ENCODE measurements at places on chromosomes 1 and 21. TPM values are rescaled to one million over a fixed set of nuclear protein-coding genes. Genes with fewer than 3 reads are reported as not detected.

GRCh38 chr1:38833146-38833545 lies 26.4 kb downstream of the RRAGC start:
- H3K27me3 ChIP-seq = peaks cover 24% of the 10 kb centered on the region
- no peaks in the 10 kb centered on the region for H3K4me1 ChIP-seq
- no peak overlapping the region for H3K4me3 ChIP-seq

GRCh38 chr1:229572286-229572685 lies 13.8 kb upstream of the ABCB10 start:
- no peaks in the 10 kb centered on the region for H3K36me3 ChIP-seq
- DNase-seq = no peak
- H3K4me3 ChIP-seq = no peak overlapping the region
- no peak overlapping the region for H3K27ac ChIP-seq
- no peaks in the 10 kb centered on the region for H3K27me3 ChIP-seq
- H3K4me1 ChIP-seq = peaks cover 2% of the 10 kb centered on the region

DNA sequence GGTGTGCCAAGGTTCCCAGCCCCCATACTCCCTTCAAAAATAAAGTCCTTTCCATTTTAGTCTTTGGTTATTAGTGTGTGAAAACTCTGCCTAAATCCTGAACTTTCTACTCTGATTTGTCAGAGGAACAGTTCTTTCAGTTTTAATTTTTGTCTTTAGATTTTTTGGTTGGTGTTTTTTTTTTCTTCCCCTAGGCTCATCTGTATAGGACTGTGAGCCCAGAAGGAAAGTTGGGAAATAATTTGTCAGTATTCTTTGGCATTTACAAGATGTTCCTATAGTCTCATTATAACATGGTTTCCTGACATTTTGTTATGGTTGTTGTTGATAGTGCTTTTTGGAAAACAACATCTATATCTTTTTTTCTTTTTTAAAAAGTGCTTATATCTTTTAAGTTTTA lies 38.0 kb downstream of the LAMC1 start:
- H3K4me1 ChIP-seq = no peaks in the 10 kb centered on the region
- no peak overlapping the region for H3K4me3 ChIP-seq
- H3K36me3 ChIP-seq = no peaks in the 10 kb centered on the region

GRCh38 chr1:26771643-26772321 lies 16.0 kb upstream of the PIGV start:
- H3K36me3 ChIP-seq = peaks cover 95% of the 10 kb centered on the region
- H3K27ac ChIP-seq = peak overlapping the region; percentile 61
- H3K27me3 ChIP-seq = no peaks in the 10 kb centered on the region
- no peak overlapping the region for H3K4me3 ChIP-seq
- peaks cover 16% of the 10 kb centered on the region for H3K4me1 ChIP-seq

- no peak overlapping the region for H3K4me3 ChIP-seq
- peaks cover 2% of the 10 kb centered on the region for H3K4me1 ChIP-seq
- no peak for DNase-seq
- peaks cover 16% of the 10 kb centered on the region for H3K27me3 ChIP-seq
These were observed 598.1 kb downstream of the NPHP4 start for GRCh38 chr1:5394111-5394510.

- DNase-seq = no peak
- H3K27ac ChIP-seq = no peak overlapping the region
- H3K36me3 ChIP-seq = peaks cover 5% of the 10 kb centered on the region
- H3K4me3 ChIP-seq = no peak overlapping the region
- H3K4me1 ChIP-seq = peaks cover 48% of the 10 kb centered on the region
These were observed 91.7 kb downstream of the RHOU start for GRCh38 chr1:228827019-228827418.

DNA sequence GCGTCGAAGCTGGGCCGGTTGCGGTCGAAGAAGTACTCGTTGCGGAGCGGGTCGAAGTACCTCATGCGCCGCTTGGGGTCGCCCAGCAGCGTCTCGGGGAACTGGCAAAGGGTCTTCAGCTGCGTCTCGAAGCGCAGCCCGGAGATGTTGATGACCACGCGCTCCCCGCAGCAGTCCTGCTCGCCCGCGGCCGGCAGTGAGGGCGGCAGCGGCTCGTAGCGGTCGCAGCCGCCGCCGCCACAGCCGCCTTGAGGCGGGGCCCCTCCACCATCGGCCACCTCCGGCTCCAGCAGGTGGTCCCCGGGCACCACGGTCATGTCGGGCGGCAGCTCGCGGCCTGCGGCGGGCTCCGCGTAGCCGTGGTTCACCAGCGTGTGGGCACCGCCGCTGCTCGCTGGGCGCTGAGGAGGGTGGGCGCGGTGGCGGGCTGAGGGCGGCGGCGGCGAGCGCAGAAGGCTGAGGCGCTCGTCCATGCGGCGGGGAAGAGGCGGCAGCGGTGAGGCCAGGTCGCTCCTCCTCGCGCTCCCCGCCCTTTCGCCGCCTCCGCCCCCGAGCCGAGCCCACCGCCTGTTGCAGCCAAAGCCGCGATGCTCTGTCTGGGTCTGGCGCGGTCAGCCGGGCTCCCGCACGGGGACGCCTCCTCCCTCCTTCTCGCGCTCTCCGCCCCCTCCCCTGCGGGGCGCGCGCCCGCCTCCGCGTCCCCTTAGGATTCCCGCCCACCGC lies at the start of gene KCNA3:
KCNA3 (minus strand) TSS at position 604 of the 723 bp plus-strand sequence; CDS start at position 473, 131 bp downstream.
- DNase-seq = peak; percentile 74
- H3K27ac ChIP-seq = peak within 1 kb of the TSS; percentile 89
- H3K36me3 ChIP-seq = peaks cover 54% of the 10 kb centered on the region
- H3K4me1 ChIP-seq = peaks cover 28% of the 10 kb centered on the region

DNA sequence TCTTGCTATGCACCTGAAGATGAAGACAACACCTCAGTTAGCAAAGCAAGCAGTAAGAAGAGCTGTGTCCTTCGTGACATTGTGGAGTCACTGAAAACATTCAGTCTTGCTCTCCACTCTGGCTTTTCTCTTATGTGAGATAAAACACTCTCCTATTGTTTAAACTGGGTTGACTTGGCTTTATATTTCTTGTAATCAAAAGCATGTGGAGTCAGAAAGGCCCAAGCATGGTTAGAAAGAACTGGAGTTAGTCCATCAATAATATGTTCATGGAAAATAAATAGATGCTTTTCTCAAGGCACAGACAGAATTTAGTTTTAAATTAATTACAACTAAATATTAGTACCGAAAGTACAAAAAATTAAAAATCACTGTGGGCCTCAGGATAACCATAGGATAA lies 61.7 kb downstream of the UBE2U start:
- no peak overlapping the region for H3K4me3 ChIP-seq
- DNase-seq = no peak
- H3K27ac ChIP-seq = no peak overlapping the region
- H3K36me3 ChIP-seq = no peaks in the 10 kb centered on the region
- H3K27me3 ChIP-seq = peaks cover 28% of the 10 kb centered on the region

- DNase-seq = peak; percentile 45
- H3K27ac ChIP-seq = peak overlapping the region; percentile 67
- no peaks in the 10 kb centered on the region for H3K36me3 ChIP-seq
These were observed 200.0 kb downstream of the GABPA start for GRCh38 chr21:25934771-25935224.

- peaks cover 36% of the 10 kb centered on the region for H3K27me3 ChIP-seq
- H3K4me1 ChIP-seq = peaks cover 8% of the 10 kb centered on the region
- H3K27ac ChIP-seq = no peak overlapping the region
- no peak for DNase-seq
These were observed 30.8 kb upstream of the COL18A1 start for GRCh38 chr21:45373991-45374816.

GRCh38 chr1:11059155-11059967 lies 457 bp downstream of the SRM start:
- H3K4me3 ChIP-seq = peak overlapping the region; percentile 97
- no peaks in the 10 kb centered on the region for H3K27me3 ChIP-seq
- no peak for DNase-seq
- H3K36me3 ChIP-seq = peaks cover 31% of the 10 kb centered on the region
- H3K27ac ChIP-seq = peak overlapping the region; percentile 81
- H3K4me1 ChIP-seq = peaks cover 51% of the 10 kb centered on the region

DNA sequence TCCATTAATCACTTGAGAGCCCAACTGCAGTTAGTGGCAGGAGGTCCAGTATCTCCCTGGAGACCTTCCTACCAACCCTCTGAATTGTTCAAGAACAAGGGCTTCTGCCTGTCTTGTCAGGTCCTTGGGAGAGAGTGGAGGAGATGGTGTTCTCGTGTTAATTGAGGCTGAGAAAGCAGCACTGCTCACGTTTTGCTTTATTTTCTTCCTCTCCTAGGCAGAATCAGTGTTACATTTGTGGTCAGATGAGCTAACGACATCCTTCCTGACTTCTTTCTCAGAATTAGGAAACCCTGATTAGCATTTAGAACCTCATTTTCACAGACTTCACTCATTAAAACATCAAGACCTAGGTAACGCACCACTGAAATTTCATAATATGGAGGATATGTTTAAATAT lies 26.4 kb upstream of the LRIG2 start:
- peaks cover 61% of the 10 kb centered on the region for H3K4me1 ChIP-seq
- peak overlapping the region; percentile 53 for H3K4me3 ChIP-seq
- H3K27me3 ChIP-seq = no peaks in the 10 kb centered on the region
- H3K36me3 ChIP-seq = no peaks in the 10 kb centered on the region

DNA sequence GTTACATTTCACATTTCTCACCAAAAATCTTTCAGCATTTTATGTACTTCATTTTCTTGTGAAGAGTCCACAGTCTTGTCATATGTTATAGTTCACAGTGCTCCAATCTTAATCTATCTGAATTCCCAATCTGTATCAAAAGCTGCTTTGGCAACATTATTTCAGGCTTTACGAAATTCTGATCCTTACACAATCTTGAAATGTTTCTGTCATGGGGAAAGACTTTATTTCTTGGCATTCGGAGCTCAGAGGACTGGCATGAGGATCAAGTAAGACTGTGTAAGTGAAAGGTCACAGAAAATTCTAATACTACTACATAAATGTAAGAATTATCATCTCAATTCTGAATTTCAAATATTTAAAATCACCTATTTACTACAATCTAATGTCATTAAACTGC lies 2.0 kb downstream of the USP33 start:
- no peak for DNase-seq
- peaks cover 31% of the 10 kb centered on the region for H3K4me1 ChIP-seq
- no peaks in the 10 kb centered on the region for H3K27me3 ChIP-seq
- peaks cover 6% of the 10 kb centered on the region for H3K36me3 ChIP-seq
- H3K27ac ChIP-seq = no peak overlapping the region

DNA sequence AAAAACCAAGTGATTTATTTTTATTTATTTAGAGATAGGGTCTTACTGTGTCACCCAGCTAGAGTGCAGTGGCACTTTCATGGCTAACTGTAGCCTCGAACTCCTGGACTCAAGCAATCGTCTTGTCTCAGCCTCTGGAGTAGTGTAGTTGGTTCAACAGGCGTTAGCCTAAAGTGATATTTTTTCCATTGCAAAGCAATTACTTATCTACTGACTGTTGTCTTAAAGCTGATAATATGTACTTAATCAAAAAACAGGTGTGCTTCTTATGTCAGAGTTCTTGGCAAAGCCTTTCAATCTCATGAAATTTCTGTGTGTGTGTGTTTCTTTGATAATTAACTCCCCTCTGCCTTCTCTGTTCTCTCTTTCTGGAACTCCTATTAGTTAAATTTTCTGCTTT lies 62.4 kb upstream of the DUSP10 start:
- no peak for DNase-seq
- H3K36me3 ChIP-seq = peaks cover 3% of the 10 kb centered on the region
- H3K4me3 ChIP-seq = no peak overlapping the region
- H3K4me1 ChIP-seq = peaks cover 19% of the 10 kb centered on the region

DNA sequence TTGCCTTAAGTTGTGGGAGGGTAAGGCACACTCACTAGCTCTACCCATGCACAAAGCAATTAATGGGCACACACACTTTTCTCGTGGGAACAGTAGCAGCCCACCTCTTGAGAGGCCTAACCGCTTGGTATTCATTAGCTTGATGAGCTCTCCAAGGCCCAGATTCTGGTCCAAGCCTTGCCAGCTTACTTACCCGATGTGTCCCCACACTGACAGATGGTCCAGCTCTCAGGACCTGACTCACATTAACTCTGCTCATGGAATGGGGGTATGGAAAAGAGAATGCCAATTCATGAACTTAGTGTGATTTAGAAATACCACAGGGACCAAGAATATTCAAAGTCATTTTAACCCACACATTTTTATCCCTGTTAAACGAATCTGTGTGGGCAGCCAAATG lies 106.8 kb upstream of the CACHD1 start:
- no peaks in the 10 kb centered on the region for H3K4me1 ChIP-seq
- H3K36me3 ChIP-seq = no peaks in the 10 kb centered on the region
- no peak for DNase-seq
- H3K27me3 ChIP-seq = peaks cover 2% of the 10 kb centered on the region
- H3K4me3 ChIP-seq = no peak overlapping the region
- no peak overlapping the region for H3K27ac ChIP-seq

DNA sequence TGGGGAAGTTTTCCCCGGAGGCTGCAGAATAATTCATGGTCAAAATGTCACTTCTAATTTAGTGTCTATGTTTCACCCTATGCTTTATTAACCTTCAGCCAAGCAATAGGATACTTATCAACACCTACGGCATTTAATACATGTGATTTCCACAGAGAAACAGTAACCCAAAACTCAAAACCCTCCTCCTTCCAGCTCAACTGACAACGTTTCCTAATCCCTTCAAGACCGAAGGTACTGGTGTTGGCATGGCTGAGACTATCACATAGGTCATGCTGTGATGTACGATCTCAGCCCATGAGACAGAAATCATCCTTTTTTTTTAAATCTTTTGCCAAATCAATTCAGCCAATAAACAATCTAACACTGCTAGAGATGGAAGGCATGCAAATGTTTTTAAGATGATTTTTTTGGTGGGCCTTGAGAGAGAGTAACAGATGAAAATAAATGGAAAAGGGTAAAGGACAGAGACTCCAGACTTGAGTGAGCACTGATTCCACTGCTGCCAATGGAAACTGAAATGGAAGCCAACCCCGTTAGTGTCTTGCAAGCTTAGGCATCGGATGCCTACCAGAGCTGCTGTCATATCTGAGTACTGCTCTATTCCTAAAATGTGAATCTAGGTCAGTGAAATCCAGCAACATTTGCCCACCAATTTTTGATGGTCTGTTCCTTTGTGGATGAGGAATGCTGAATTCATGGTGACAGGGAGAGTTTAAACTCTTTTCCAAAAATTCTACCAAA lies 63.4 kb upstream of the BCL10 start:
- H3K4me3 ChIP-seq = no peak overlapping the region
- no peak overlapping the region for H3K27ac ChIP-seq
- DNase-seq = no peak
- H3K27me3 ChIP-seq = peaks cover 42% of the 10 kb centered on the region
- H3K4me1 ChIP-seq = peaks cover 2% of the 10 kb centered on the region

GRCh38 chr1:182784556-182785171 lies 4.9 kb upstream of the NPL start:
- H3K4me3 ChIP-seq = no peak overlapping the region
- H3K36me3 ChIP-seq = no peaks in the 10 kb centered on the region
- no peak for DNase-seq
- peaks cover 14% of the 10 kb centered on the region for H3K4me1 ChIP-seq

The SYCP1 gene
- not detected for total RNA-seq

The CD1B gene
- total RNA-seq = not detected

The CBR3 gene
- total RNA-seq = 27.3 TPM

The TMEM39B gene
- total RNA-seq = 28.0 TPM

The NEXN gene
- 0.95 TPM for total RNA-seq

The AMY1C gene
- total RNA-seq = not detected

The FCN3 gene
- total RNA-seq = not detected

Measured in activated CD4-positive, alpha-beta memory T cell treated with anti-CD3 and anti-CD28 coated beads, Interleukin-2, amount 10 ng/mL, durations not matched to agents 7 days and 5 days (primary cell).